ENCODE measurements at places on chromosomes 1 and 21. TPM values are rescaled to one million over a fixed set of nuclear protein-coding genes. Genes with fewer than 3 reads are reported as not detected.

DNA sequence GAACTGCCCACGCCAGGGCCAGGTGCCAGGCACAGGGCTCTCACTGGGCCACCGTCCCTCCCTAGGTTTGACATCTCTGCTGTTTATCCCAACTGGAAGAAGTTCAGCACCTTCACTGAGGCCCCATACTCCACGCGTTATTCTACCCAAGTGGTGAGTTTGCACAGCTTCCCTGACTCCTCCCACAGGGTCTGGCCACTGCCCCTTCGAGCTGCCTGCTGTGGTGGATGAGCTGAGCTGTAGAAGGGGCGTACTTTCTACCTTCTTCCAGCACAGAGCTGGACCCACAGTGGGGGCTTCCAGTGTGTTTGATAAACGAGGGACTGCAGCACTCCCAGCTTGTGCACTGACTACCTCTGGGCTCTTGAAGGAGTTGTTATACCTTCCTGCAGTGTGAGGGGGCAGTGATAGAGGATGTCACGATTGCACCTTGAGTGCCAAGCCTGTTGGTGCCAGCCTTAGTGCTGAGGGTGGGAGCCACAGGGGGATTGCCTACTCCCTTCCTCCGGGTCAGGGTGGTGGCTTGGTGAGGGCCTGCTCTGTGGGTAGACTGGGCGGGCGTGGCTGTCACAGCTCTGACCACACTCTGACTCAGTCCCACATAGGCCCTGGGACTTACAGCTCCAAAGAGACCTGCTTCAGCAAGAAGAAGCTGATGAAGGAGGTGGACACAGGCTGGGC, 5.9 kb upstream of the TTC22 start:
- H3K4me1 ChIP-seq, result no peaks in the 10 kb centered on the region
- DNase-seq, result no peak
- H3K36me3 ChIP-seq, result no peaks in the 10 kb centered on the region

DNA sequence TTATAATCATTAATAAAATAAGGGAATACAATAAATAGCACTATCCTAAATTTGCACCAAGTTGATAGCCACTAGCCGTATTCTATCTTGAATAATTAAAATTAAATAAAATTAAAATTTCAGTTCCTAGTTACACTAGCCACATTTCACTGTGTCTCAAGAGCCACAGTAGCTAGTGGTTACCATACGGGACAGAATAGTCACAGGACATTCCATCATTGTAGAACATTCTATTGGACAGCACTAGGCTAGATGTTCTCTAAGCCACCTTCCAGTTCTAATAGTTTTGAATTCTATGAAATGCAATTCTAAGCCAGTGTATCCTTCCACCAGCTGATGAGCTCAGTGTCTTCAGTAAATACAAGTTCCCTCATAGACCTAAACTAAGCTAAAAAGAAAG, 71.1 kb upstream of the GOLT1A start:
- no peak overlapping the region for H3K27ac ChIP-seq
- no peaks in the 10 kb centered on the region for H3K36me3 ChIP-seq
- no peaks in the 10 kb centered on the region for H3K4me1 ChIP-seq
- no peak overlapping the region for H3K4me3 ChIP-seq

DNA sequence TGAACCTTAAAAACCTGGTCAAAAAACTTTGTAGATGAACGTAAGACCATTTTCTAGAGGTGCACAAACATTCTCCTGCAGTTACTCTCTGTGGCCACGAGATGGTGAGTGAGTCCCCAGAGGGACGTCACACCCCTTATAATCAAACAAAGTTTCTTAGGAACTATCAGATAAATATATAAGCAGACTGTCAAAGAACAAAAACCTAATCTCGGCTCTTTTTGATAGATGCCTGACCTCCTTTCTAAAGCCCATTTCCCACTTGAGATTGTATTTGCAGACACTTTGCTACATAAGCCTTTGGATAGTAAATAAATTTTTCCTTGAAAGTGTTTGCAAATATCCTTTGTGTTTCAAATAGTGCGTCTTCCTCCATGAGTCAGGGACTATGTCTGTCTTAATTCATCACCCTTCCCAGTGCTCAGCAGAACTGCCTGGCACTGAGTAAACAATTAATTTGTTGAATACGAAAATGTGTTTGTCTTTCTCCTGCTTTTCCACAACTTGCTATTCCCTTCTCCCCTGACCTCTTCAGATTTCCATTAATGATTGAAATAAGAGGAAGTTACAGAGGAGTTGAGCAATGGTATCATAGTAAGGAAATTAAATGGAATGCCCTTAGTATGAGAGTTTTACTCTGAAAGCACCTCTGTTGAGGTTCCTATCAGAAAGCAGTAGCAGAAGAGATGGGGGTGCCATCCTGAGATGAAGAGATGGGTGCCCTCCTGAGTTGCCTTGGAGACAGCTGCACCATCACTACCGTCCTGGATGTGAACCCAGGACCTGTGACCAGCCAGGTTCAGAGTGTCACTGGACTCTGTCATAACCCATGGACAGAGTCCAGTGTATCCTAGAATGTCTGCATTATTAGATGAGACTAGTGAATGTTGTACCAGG, 57.8 kb upstream of the RAVER2 start:
- DNase-seq, result peak; percentile 23
- no peak overlapping the region for H3K4me3 ChIP-seq
- peaks cover 5% of the 10 kb centered on the region for H3K36me3 ChIP-seq
- no peaks in the 10 kb centered on the region for H3K27me3 ChIP-seq
- no peak overlapping the region for H3K27ac ChIP-seq

The SHE gene
- 44.3 TPM for total RNA-seq

The CGN gene
- 7.8 TPM for total RNA-seq

The OR2L13 gene
- 0.38 TPM for total RNA-seq

The LYSMD1 gene
- 14.1 TPM for total RNA-seq

The MNDA gene
- total RNA-seq, result 3.1 TPM

The SORT1 gene
- 65.7 TPM for total RNA-seq
